ENCODE measurements at places on chromosomes 2 and 18. TPM values are rescaled to one million over a fixed set of nuclear protein-coding genes. Genes with fewer than 3 reads are reported as not detected.

GMPPA gene
- 32.0 TPM for total RNA-seq

- DNase-seq = no peak
These were observed 95.5 kb upstream of the STK17B start for GRCh38 chr2:196266855-196267254.

DNA sequence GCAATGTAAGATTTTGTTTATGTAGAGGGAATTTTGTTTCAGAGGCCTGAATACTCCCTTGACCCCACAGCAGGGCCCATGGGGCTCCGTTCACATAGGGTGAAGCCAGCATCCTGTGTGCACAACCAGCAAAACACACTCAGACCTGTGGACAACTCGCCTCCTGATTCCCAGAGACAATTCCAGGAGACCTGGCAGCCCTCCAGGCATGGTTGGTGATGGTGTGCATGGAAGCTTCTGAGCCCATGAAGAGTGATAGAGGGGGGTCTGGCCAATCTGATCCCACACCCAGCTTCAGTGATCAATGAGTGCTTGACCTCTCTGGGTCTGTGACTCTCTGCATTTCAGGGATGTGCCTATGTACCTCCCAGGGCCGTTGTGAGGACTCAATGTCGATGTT lies 91.0 kb upstream of the RAB6C start:
- DNase-seq = no peak

GRCh38 chr18:2948038-2948437 lies 64.9 kb downstream of the LPIN2 start:
- DNase-seq = no peak

GRCh38 chr2:98669675-98670074 lies 61.3 kb downstream of the MGAT4A start:
- no peak for DNase-seq

DNA sequence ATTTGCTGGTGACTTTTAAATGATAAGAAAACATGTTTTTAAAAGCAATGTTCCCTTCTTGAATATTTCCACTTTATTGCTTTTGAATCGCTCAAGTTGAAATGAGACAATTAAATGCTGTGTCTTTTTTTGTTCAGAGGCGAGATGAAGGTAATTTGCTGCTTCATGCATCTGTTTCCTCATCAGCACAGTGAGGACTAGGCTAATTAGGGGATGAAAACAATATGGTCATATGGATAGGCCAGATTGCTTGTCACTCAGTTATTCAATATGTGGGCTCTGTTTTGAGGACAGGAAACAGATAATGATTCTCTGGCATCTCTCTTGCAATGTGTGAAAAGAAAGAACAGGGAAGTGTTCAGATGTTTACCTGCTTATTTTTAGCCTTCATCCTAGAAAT lies 61.0 kb downstream of the ERBB4 start:
- DNase-seq = no peak

IL36A gene
- not detected for total RNA-seq

DNA sequence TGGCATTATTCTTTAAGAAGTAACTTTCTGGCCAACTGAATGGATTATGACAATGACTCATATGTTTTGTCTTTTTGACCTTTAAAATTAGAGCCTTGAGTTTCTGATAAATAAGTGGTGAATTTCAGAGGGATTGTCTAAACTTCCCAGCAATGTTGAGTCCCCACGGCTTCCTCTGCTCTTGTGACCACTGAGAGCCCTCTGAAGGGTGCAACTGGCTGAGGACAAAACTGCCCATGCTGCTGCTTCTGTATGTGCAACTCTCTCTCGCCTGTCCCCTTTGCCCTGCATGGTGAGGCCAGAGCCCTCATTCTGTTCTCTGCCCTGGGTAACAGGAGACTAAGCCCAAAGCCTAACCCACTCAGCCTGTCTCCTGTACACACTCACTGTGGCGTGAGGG lies 52.7 kb upstream of the SLC14A1 start:
- DNase-seq = no peak

DNA sequence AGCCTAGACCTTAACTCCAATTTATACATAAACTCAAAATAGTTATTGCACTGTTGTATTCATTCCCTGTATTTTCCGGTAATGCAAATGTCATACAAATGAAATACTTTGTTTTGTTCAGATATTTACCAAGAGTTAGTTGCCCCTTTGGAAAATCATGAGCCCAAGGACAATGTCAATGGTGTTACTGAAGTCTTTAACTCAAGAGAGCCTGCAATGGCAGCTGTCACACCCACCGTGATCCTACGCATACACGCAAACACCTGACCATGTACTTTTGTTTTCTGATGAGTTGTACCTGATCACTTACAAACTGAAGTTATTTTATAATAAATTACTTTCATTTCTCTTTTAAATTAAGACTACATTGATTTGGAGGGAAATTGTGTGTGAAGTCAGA lies 11.7 kb upstream of the WIPF1 start:
- DNase-seq = no peak

DNA sequence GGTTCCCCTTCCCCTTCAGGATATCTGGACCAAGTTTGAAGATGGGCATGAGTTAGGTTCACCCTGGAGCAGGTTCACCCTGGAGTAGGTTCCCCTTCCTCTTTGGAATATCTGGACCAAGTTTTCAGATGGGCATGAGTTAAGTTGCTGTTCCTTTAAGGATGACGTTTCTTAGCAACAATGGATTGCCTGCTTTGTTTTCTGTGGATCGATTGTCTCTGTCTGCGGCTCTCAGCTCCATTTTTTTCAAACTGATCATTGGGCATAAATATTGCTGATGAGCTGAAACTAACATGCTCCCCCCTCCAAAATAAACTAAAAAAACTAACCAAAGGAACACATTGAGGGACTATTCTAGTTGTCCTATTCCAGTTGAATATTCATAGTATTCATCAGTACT lies 149.5 kb downstream of the SPP2 start:
- no peak for DNase-seq

DNA sequence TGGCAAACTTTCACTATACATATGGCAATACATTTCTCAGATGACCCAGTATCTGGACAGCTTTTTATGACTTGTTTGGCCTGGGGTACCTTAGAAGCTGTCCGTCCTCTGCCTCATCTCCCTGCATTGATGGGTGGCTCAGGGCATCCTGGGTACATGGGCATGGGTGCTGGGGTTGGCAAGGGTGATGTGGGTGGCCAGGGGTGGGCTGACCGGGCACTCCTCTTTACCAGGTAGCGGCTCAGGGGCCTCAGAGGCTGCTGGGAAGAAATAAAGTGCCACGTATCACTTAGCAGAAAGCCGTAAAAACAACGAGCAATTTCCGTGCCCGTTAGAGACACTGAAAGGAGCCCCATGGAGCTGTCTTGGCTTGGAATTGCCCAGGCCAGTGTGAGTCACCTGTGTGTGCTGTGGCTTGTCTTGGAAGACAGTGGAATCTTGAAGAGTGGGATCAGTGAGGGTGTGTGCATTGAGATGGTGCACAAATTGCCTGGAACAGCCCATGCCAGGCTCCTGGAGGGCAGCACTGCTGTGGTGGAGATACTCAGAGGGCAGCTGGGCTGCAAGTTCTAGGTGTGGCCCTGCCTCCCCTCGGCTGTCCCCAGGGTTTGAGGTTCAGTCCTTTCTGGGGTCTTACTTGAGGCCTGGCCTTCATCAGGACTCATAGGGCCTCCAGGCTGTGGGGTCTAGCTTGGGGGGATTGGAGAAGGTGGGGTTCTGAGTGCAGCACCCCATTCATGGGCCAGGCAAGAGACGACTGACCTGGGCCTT lies 88.8 kb downstream of the FHOD3 start:
- DNase-seq = no peak

DYNAP gene
- total RNA-seq = 2.3 TPM

GRCh38 chr18:24157855-24158254 lies 19.0 kb downstream of the CABYR start:
- DNase-seq = no peak

CUL3 gene
- total RNA-seq = 108 TPM
